Natural killer cell (primary cell): ENCODE measurements at places on chromosomes 13 and 19. TPM values are rescaled to one million over a fixed set of nuclear protein-coding genes. Genes with fewer than 3 reads are reported as not detected.

GRCh38 chr13:91399189-91400062 lies 1.0 kb downstream of the GPC5 start:
- no peaks in the 10 kb centered on the region for H3K36me3 ChIP-seq
- DNase-seq = no peak
- peaks cover 14% of the 10 kb centered on the region for H3K4me1 ChIP-seq
- H3K27ac ChIP-seq = no peak overlapping the region

DNA sequence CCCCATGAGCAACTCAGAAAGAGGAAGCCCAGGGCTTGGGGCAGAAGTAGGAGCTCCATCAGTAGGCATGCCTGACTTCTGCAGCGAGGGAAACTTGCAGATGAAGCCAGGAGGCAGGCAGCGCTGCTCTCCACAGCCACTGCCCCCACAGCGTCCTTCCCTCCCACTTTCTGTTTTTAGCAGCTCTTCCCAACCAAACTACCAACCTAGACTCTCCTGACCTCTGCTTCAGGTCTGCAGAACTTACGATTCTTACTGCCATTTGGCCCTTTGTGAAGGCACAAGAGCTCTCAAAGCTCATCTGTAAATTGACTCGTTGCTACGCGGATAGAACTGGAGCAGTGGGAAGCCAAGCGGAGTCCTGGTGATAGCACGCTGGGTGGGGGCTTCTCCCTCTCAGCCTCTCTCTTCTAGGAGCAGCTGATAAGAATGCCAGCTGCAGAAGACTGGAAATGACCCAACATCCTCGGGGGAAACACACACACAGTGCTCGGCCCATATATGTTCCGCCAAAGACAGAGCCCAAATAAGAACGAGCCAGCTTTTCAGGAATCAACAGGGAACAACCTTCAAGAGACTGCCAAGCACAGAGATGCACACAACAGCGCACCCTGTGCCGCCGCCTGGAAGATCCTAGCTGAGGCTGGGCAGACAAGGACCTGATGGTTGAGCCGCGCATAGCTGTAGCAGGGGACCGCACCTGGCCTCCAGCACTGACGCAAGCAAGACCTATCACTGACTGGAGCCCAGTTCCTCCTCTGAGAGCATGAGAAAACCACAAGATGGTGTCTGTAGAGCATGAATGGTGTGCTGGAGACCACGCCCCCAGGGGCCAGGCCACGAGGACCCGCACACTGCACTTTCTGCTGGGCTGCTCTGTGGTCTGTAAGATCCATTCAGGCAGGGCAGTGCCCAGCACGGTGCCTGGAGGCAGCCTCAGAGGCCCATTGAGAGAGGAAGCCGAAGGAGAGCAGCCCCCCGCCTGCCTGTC lies 15.9 kb upstream of the SLC35E1 start:
- DNase-seq = peak; percentile 87
- H3K4me1 ChIP-seq = peaks cover 82% of the 10 kb centered on the region
- peak overlapping the region; percentile 88 for H3K27ac ChIP-seq
- H3K36me3 ChIP-seq = no peaks in the 10 kb centered on the region

DNA sequence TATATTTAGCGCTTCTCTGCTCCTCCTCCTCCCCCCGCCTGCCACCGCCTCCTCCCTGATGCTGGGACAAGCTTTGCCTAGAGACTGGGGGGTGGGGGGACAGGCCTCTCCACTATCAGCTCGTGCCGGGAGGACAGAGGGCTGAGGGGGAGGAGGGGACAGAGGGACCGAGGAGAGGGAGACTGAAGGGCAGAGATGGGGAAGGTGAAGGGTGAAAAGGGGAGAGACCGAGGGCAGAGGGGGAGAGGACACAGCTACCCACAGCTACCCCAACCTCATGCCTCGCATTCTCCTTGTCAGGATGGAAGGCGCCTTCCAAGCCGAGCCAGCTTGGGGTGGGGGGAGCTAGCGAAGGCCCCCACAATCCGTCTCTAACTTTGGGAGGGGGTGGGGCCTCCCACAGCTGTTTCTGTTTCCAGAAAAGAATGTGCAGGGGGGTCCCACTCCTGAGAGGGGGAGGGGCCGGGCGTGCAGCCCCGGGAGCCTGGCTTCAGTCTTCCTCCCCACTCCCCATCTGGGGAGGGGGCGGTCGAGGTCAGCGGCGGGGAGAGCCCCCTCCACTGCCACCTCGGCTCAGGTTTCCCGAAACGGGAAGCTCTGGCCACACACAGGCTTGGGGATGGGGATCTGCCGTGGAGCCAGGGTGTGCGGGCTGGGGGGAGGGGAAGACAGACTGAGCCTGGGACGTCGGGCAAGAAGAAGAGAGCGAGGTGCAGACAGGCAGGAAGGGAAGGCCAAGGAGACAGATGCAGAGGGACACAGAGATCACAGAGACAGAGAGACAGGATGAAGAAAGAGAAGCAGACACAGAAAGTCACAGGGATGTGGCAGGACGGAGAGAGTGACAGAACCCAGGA lies 1.6 kb downstream of the DACT3 start:
- no peaks in the 10 kb centered on the region for H3K36me3 ChIP-seq
- H3K4me1 ChIP-seq = peaks cover 29% of the 10 kb centered on the region
- H3K27me3 ChIP-seq = peaks cover 28% of the 10 kb centered on the region
- no peak for DNase-seq
- H3K4me3 ChIP-seq = no peak overlapping the region
- H3K27ac ChIP-seq = no peak overlapping the region

DNA sequence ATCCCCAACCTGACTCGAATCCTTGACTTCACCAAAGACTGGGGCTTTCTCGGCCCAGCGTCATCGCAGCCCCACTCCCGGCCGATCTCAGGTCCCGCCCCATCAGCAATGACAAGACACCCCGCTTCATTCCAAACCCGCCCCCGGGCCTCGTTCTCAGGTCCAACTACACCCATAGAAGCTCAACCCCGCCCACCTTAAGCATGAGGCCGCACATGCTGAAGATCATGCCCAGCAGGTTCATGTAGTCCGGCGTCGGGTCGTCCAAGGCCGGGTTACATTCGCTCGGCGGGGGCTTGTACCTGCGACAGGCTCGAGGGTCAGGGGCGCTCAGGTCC lies 2.3 kb downstream of the WDR83 start:
- H3K27me3 ChIP-seq = no peaks in the 10 kb centered on the region
- DNase-seq = peak; percentile 87
- peak overlapping the region; percentile 84 for H3K4me3 ChIP-seq

DNA sequence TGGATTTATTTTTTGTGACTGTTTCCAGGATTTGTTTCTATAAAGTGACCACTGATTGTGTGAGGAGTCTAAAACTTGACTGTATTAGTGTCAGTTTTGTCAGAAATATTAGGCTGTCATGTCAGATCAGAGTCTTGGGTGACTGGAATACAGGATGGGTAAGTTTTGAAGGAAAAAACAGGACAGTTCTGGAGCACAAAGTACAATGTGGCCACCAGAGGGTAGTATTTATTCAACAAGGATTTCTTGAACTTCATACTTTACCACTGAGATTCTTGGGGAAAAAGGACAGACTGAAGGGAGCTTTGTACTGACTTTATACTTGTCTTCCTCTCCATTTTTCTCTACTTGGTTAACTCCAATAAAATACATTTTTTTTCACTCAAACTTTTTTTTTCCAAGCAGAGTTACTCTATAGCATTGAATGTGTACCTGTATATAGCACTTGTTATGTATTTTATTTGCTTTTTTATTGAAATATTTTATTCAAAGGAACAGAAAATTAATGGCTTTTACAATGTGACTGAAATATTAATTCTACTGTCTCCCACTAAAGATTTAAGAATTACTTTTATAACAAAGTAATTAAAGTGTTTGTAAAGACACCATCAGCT lies 51.1 kb downstream of the LMO7 start:
- no peak for DNase-seq
- H3K4me3 ChIP-seq = no peak overlapping the region
- H3K4me1 ChIP-seq = no peaks in the 10 kb centered on the region

DNA sequence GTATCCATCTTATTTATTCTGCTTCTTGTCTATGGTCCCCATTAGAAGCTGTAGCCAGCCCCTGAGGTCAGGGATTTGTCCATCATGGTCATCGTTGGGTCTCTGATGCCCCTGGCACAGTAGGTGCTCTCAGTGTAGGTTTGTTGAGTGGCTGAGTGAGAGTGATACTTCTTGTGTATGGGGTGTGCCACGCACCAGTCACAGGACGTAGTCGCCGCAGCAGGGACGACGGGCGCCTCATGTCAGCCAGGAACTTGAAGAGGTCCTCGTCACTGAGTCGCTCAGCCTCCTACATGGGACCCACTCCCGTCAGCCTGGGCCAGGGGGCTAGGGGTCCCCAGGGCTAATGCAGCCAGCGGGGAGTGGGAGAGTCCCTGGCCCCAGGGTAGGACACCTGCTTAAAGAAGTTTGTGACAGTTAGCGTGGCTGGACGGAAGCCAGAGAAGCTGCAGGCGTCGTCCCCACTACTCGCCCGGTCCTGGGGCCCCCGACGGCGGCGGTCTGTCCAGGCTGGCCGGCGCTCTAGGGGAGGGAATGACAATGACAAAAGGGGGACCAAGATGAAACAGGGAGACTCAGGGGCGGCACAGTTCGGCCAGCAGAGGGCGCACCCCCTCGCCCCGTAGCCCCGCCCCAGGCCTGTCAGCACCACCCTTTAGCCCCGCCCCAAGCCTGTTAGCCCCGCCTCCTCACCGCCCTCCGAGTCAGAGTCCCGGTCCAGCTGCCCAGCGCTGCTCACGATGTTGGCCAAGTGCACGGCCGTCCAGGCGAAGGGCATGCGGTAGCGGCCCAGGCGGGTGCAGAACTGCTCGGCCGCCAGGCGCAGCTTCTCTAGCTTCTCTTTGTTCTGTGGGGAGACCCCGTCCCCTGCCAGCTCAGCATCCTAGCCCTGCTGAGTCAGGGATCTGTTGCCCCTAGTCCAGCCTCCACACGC lies 3.7 kb downstream of the ANGPTL8 start:
- H3K27me3 ChIP-seq = no peaks in the 10 kb centered on the region
- H3K4me3 ChIP-seq = no peak overlapping the region
- H3K4me1 ChIP-seq = peaks cover 8% of the 10 kb centered on the region
- no peak overlapping the region for H3K27ac ChIP-seq

DNA sequence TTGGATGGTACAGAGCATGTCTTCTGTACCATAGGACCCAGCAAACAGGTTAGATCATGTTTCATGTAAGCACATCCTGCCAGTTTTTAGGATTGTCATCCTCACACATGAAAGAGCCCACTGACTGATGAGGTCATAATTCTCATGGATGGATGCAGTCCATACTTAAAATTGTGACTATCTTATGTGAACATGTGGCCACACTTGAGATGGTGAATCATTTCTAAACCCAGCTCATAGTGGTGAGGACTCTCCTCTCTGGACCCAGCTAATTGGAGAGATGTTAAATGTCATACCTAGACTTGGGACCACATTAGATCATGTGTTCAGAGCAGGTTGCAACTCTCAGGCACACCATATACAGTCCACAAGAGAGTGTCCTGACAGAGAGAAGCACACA lies 24.8 kb upstream of the ZNF254 start:
- H3K27me3 ChIP-seq = no peaks in the 10 kb centered on the region
- no peak overlapping the region for H3K4me3 ChIP-seq
- DNase-seq = no peak
- peaks cover 11% of the 10 kb centered on the region for H3K36me3 ChIP-seq
- no peaks in the 10 kb centered on the region for H3K4me1 ChIP-seq
- no peak overlapping the region for H3K27ac ChIP-seq

- H3K4me1 ChIP-seq = peaks cover 50% of the 10 kb centered on the region
- peak overlapping the region; percentile 98 for H3K4me3 ChIP-seq
- peak; percentile 69 for DNase-seq
- no peaks in the 10 kb centered on the region for H3K27me3 ChIP-seq
These were observed 919 bp downstream of the VAV1 start for GRCh38 chr19:6773323-6773931.

DNA sequence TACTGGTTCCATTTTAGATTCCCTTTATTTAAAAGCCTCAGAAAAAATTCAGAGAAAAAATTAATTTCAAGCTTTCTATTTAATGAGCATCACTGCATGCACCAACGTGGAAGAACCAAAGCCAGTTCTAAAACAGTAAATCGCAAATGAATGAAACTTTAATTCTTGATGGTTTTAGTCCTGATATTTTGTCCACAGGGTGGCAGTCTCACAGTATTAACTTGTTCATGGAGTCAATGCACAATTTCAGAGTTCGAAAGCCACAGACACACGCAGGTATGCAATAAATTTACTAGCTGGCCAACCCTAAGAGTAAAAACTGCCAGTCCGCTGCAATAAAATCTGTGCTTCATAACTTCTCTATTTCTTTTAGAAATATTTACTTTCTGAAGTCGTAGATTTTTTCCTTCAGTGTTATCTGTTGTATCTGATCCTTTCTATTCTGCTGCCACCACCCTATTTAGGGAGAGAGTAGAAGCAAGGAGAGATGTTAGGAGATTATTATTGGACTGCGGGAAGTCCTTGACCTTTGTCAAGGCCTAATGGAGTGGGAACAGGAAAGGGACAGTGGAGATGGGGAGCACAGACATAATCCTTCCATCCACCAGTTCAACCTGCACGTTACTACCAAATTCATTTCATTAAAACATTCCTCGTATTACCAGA lies 7.0 kb upstream of the WBP4 start:
- no peaks in the 10 kb centered on the region for H3K27me3 ChIP-seq
- no peak overlapping the region for H3K4me3 ChIP-seq
- peaks cover 3% of the 10 kb centered on the region for H3K4me1 ChIP-seq
- no peak overlapping the region for H3K27ac ChIP-seq
- peak; percentile 82 for DNase-seq
- no peaks in the 10 kb centered on the region for H3K36me3 ChIP-seq

- no peaks in the 10 kb centered on the region for H3K4me1 ChIP-seq
- H3K36me3 ChIP-seq = no peaks in the 10 kb centered on the region
- H3K4me3 ChIP-seq = no peak overlapping the region
- no peak for DNase-seq
- no peak overlapping the region for H3K27ac ChIP-seq
- no peaks in the 10 kb centered on the region for H3K27me3 ChIP-seq
These were observed 173.1 kb downstream of the ABCC4 start for GRCh38 chr13:95128045-95128643.

GRCh38 chr19:42634409-42635232 lies 39.9 kb upstream of the CEACAM8 start:
- no peaks in the 10 kb centered on the region for H3K4me1 ChIP-seq
- no peaks in the 10 kb centered on the region for H3K27me3 ChIP-seq
- no peak for DNase-seq

- H3K27me3 ChIP-seq = no peaks in the 10 kb centered on the region
- DNase-seq = no peak
- no peaks in the 10 kb centered on the region for H3K36me3 ChIP-seq
- peaks cover 72% of the 10 kb centered on the region for H3K4me1 ChIP-seq
These were observed 6.9 kb downstream of the ZNF787 start for GRCh38 chr19:56114051-56114777.

- no peak for DNase-seq
- no peak overlapping the region for H3K27ac ChIP-seq
- H3K36me3 ChIP-seq = no peaks in the 10 kb centered on the region
- peaks cover 4% of the 10 kb centered on the region for H3K4me1 ChIP-seq
- no peak overlapping the region for H3K4me3 ChIP-seq
- H3K27me3 ChIP-seq = peaks cover 18% of the 10 kb centered on the region
These were observed 3.0 kb downstream of the SLC15A1 start for GRCh38 chr13:98749501-98749900.

GRCh38 chr13:108323031-108323430 lies 53.5 kb downstream of the TNFSF13B start:
- H3K4me1 ChIP-seq = peaks cover 3% of the 10 kb centered on the region
- H3K36me3 ChIP-seq = no peaks in the 10 kb centered on the region
- no peak overlapping the region for H3K4me3 ChIP-seq
- no peak for DNase-seq
- H3K27ac ChIP-seq = no peak overlapping the region
- no peaks in the 10 kb centered on the region for H3K27me3 ChIP-seq

Gene PRR19
- not detected for total RNA-seq

Gene SPART
- 30.6 TPM for total RNA-seq

Gene CGB1
- total RNA-seq = not detected

Gene HIF3A
- not detected for total RNA-seq

Gene ZNF441
- 7.1 TPM for total RNA-seq
